Right lobe of liver (tissue), 6 donors: ENCODE measurements at places on chromosomes 16 and 17. TPM values are rescaled to one million over a fixed set of nuclear protein-coding genes. Genes with fewer than 3 reads are reported as not detected.
A peak's percentile ranks its signal among the peaks of the same experiment; 100 is the strongest.

DNA sequence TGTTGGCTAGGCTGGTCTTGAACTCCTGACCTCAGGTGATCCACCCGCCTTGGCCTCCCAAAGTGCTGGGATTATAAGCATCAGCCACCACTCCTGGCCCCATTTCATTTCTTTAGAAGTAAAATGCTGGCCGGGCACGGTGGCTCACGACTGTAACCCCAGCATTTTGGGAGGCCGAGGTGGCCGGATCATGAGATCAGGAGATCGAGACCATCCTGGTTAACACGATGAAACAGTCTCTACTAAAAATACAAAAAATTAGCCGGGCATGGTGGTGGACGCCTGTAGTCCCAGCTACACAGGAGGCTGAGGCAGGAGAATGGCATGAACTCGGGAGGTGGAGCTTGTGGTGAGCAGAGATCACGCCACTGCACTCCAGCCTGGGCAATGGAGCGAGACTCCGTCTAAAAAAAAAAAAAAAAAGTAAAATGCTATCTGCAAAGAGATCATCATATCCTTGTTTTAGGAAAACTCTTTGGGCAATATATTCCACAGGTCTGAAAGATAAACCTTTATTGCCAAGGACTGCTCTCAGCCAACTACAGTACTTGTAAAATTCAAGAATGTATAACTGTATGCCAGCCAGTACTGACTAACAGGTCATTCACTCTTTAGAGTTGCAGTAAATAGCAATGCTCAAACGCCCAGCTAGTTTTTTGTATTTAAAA is 3.8 kb downstream of the GJC1 start:
- no peaks in the 10 kb centered on the region for H3K27me3 ChIP-seq
- no peak overlapping the region for H3K27ac ChIP-seq
- no peaks in the 10 kb centered on the region for H3K4me1 ChIP-seq
- no peak for DNase-seq
- no peaks in the 10 kb centered on the region for H3K36me3 ChIP-seq

DNA sequence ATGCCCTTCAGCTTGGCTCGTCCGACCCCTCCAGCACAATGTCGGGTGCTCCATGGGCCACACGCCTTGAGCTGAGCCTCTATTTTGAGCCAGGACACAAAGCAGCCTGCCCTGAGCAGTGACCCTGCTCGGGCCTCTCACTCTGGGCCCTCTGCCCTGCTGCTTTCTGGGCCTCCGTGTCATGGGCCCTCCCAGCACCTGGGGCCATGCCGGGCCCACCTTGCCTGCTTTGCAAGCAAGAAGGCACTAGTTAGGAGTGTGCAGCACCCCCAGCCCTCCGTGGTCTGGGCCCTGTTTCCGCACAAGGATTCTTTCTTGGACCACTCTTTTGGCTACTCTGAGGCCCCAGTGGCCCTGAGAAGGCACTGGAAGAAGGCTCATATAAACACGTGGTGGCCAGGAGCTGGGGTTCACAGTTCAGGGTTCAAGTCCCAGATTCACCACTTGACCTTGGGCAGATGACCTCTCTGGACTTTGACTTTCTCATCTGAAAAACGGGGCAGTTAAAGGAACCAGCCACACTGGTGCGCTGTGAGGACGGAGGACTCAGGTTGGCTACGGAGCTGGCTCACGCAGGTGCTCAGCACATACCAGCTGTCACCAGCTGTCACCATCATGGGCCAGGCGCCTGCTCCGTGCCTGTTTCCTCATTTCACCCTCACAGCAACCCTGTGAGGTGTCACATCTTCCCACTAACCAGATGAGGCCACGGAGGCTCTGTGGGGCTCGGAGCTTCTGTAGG is 166.0 kb upstream of the GSE1 start:
- H3K36me3 ChIP-seq: no peaks in the 10 kb centered on the region
- H3K27me3 ChIP-seq: no peaks in the 10 kb centered on the region
- no peak overlapping the region for H3K27ac ChIP-seq

- H3K27ac ChIP-seq: no peak overlapping the region
- no peak for DNase-seq
- H3K4me3 ChIP-seq: no peak overlapping the region
- H3K36me3 ChIP-seq: no peaks in the 10 kb centered on the region
Measured at GRCh38 chr16:27430923-27431484, 29.0 kb downstream of the IL21R start.

DNA sequence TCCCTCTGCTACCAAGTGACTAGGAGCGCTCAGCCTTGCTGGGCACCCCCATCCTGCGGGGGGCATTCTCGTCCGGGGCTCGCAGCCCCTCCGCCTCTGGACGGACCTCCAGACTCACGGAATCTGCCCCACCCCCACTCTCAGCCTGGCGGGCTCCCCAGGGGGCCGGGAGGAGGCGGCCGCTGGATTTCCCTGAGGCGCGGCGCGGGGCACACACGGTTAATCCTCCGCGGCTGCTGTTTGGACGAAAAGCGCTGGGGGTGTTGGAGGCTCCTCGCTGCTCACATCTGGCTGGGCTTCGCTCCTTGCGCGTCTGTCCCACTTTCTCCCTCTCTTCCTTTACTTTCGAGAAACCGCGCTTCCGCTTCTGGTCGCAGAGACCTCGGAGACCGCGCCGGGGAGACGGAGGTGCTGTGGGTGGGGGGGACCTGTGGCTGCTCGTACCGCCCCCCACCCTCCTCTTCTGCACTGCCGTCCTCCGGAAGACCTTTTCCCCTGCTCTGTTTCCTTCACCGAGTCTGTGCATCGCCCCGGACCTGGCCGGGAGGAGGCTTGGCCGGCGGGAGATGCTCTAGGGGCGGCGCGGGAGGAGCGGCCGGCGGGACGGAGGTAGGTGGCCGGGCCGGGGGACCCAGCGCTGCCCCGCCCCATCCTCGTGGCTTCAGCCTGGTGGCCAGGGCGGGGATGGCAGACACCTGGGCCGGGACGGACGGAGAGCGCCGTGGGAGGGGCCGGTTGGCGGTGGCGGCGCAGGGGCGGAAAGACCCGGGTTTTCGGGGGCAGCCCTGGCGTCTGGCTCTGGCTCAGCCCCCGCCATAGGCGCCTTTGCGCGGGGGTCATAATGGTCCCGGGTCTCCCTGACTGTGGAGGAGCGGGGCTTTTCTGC is at the start of gene C1QTNF1:
Gene C1QTNF1, plus strand, starts transcription at position 284 of the 886 bp plus-strand sequence. CDS start 19,800 bp downstream, outside the sequence.
- peak within 1 kb of the TSS; percentile 42 for H3K4me3 ChIP-seq
- no peaks in the 10 kb centered on the region for H3K4me1 ChIP-seq
- DNase-seq: peak; percentile 53
- H3K36me3 ChIP-seq: no peaks in the 10 kb centered on the region
- peak within 1 kb of the TSS; percentile 76 for H3K27ac ChIP-seq

GRCh38 chr17:67442787-67443624 is 65.9 kb downstream of the PITPNC1 start:
- H3K36me3 ChIP-seq: no peaks in the 10 kb centered on the region
- no peak overlapping the region for H3K4me3 ChIP-seq
- H3K4me1 ChIP-seq: no peaks in the 10 kb centered on the region
- no peak for DNase-seq

- H3K4me1 ChIP-seq: no peaks in the 10 kb centered on the region
- no peak for DNase-seq
- no peaks in the 10 kb centered on the region for H3K36me3 ChIP-seq
- no peak overlapping the region for H3K4me3 ChIP-seq
- H3K27me3 ChIP-seq: no peaks in the 10 kb centered on the region
Measured at GRCh38 chr16:660132-660458, 7.8 kb upstream of the RHOT2 start.

- DNase-seq: no peak
- no peaks in the 10 kb centered on the region for H3K4me1 ChIP-seq
- H3K36me3 ChIP-seq: no peaks in the 10 kb centered on the region
- no peaks in the 10 kb centered on the region for H3K27me3 ChIP-seq
Measured at GRCh38 chr17:43609613-43610385, 51.9 kb downstream of the MEOX1 start.

DNA sequence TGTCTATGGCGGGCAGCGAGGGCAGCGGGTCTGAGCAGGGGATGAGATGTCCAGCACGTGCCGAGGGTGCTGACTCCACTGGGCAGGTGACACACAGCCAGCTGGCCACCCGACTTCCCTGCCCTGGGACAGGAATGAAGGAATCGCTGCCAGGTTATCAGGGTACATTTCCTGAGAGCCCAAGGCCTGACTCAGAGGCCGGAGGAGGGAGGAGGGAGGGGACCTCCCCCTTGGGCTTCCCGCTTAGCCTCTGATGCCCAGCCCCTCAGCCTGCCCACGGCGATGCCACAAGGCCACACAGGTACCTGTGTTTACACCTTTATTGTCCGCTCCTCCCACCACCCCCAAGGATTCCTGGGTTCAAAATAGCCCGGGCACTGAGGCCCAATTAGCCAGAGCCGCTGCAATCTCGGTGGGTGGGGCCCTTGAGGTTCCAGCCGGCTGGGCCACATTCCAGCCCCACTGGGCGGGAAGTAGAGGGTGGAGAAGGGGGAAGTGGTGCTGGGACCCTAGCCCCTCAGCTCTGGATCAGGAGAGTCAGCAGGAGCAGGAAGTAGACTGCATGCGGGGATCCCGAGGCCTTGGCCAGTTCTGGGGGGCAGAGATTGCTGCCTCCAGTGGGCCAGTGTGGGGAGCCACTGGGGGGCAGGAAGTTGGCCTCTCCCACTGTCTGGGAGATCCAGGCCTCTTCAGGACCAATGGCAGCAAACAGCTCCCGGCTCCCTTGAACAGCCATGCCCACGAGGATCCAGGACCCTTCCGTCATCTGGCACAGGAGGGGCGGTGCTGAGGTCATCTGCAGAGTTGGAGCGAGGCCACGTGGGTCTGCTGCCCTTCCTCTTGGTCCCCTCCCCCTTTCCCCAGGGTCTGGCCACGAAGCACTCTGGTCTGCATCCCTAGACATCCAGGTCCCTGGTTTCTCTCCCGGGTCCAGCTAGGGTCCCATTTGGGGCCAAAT is 3.4 kb upstream of the PRSS8 start:
- DNase-seq: peak; percentile 46
- no peak overlapping the region for H3K27ac ChIP-seq
- H3K4me1 ChIP-seq: peaks cover 21% of the 10 kb centered on the region
- no peaks in the 10 kb centered on the region for H3K27me3 ChIP-seq
- no peaks in the 10 kb centered on the region for H3K36me3 ChIP-seq

- peaks cover 9% of the 10 kb centered on the region for H3K4me1 ChIP-seq
- peak overlapping the region; percentile 43 for H3K4me3 ChIP-seq
- no peaks in the 10 kb centered on the region for H3K36me3 ChIP-seq
- no peaks in the 10 kb centered on the region for H3K27me3 ChIP-seq
- no peak for DNase-seq
Measured at GRCh38 chr17:1108765-1109605, 70.8 kb downstream of the ABR start.

DNA sequence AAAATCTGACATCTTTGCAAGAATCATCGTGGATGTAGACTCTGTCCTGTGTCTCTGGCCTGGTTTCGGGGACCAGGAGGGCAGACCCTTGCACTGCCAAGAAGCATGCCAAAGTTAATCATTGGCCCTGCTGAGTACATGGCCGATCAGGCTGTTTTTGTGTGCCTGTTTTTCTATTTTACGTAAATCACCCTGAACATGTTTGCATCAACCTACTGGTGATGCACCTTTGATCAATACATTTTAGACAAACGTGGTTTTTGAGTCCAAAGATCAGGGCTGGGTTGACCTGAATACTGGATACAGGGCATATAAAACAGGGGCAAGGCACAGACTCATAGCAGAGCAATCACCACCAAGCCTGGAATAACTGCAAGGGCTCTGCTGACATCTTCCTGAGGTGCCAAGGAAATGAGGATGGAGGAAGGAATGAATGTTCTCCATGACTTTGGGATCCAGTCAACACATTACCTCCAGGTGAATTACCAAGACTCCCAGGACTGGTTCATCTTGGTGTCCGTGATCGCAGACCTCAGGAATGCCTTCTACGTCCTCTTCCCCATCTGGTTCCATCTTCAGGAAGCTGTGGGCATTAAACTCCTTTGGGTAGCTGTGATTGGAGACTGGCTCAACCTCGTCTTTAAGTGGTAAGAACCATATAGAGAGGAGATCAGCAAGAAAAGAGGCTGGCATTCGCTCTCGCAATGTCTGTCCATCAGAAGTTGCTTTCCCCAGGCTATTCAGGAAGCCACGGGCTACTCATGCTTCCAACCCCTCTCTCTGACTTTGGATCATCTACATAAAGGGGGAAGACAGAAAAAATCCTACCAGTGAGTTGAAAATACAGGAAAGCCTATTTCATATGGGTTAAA is at the start of gene G6PC1:
Gene G6PC1, plus strand, starts transcription at position 340 of the 872 bp plus-strand sequence. Its CDS starts 78 bp downstream, at position 418.
- H3K36me3 ChIP-seq: peaks cover 17% of the 10 kb centered on the region
- H3K4me3 ChIP-seq: peak within 1 kb of the TSS; percentile 84
- no peaks in the 10 kb centered on the region for H3K27me3 ChIP-seq
- H3K4me1 ChIP-seq: no peaks in the 10 kb centered on the region
- peak; percentile 89 for DNase-seq
- H3K27ac ChIP-seq: peak within 1 kb of the TSS; percentile 44

DNA sequence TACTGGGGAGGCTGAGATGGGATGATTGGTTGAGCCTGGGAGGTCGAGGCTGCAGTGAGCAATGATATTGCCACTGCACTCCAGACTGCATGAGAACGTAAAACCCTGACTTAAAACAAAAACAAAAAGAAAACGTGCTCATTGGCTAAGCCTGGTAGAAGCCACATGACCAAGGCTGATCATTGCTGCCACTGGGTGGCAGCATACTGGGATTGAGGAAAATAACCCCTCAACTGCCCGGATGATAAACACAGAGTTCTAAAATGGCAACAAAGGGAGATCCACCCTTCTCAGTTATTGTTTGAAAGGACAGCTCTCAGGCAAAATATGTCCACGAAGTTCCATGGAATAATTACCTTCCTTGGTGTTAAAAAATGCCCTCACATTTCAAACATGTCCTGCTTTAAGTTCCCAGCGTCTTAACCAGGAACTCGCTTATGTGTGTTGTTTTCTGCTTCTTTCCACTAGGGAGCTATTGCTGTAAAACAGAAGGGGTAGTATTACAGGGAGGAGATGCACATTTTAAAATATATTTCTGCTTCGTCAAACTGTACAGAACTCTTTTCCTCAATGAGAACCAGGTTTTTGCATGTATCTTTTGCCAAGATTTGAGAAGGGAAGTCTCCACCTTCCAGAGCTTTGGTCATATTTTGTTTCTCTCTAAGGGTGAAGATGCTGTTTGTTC is 675.3 kb downstream of the MAF start:
- H3K36me3 ChIP-seq: no peaks in the 10 kb centered on the region
- no peaks in the 10 kb centered on the region for H3K4me1 ChIP-seq
- no peak overlapping the region for H3K27ac ChIP-seq
- no peak overlapping the region for H3K4me3 ChIP-seq
- DNase-seq: no peak
- H3K27me3 ChIP-seq: no peaks in the 10 kb centered on the region

GRCh38 chr17:62824290-62825131 is 16.4 kb upstream of the MARCHF10 start:
- no peaks in the 10 kb centered on the region for H3K4me1 ChIP-seq
- no peak for DNase-seq
- H3K4me3 ChIP-seq: no peak overlapping the region
- no peak overlapping the region for H3K27ac ChIP-seq
- no peaks in the 10 kb centered on the region for H3K27me3 ChIP-seq

- peak overlapping the region; percentile 68 for H3K27ac ChIP-seq
- H3K36me3 ChIP-seq: no peaks in the 10 kb centered on the region
- peak; percentile 69 for DNase-seq
- peak overlapping the region; percentile 87 for H3K4me3 ChIP-seq
Measured at GRCh38 chr17:47695429-47696376, 1.7 kb downstream of the TBKBP1 start.

The NHLRC4 gene
- total RNA-seq: 0.28 TPM

The CASKIN1 gene
- not detected for total RNA-seq

The CCL1 gene
- not detected for total RNA-seq

The C17orf107 gene
- total RNA-seq: 3.9 TPM

The TPSB2 gene
- not detected for total RNA-seq

The AIPL1 gene
- not detected for total RNA-seq

The CCL7 gene
- total RNA-seq: not detected

The GPR179 gene
- not detected for total RNA-seq
